ENCODE measurements at places on chromosomes 5 and 9.
A peak's percentile ranks its signal among the peaks of the same experiment; 100 is the strongest.

- no peak for DNase-seq
Measured at GRCh38 chr5:63263411-63263810, 684.8 kb downstream of the LRRC70 start.

GRCh38 chr5:129698661-129699060, 49.2 kb upstream of the MINAR2 start:
- no peak for DNase-seq

DNA sequence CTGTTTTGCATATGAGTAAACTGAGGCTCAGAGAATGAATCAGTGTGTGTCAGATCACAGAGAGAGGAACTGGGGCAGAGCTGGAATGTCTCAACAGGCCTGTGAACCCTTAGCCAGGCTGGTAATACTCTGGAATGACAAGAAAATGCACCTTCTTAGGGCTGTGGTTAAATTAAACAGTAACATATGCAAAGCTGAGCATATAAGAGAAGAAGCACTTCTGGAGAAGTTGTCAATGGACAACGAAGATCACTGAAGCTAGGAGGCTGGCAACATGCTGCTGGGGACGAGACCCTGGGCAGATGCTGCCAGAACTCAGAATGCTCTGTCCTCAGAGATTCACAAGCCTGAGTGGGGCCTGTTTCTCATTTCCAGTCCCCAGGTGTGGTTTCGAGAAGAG, 64.6 kb upstream of the EPB41L4B start:
- no peak for DNase-seq

DNA sequence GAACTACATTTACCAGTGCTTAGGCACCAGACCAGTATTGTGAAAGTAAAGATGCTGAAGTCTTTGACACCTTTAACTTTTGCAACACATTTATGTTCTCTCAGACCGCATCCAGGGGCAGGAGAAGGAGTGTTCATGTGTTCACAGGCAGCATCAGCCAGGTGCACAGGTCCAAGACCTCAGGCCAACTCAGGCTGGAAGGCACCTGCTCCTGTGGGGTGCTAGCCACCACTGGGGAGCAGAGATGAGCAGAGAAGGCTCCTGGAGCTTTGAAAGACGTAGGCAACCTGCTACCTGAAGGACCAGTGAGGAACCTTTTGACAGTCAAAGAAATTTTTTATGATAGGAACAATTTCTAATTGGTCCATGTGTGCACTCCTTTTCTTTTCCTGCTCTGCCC, 35.6 kb downstream of the DAPK1 start:
- DNase-seq: no peak

- no peak for DNase-seq
Measured at GRCh38 chr5:57626703-57627102, 144.1 kb upstream of the ACTBL2 start.

DNA sequence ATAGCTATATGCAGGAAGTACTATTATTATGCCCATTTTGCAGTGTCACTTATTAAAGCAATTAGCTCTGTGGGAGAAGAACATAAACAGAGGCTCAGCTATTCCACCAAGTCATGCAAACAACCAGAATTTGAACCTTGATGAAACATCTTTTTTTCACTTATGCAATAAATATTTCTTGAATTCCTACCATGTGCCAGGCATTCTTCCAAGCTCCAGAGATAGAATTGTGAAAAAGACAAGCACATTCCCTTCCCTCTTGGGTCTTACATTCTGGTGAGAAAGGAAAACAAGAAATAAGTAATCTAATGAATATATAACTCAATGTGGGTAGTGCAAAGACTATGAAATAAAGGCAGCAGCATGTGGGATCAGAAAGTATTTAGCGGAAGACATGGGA, 32.1 kb upstream of the ADRB2 start:
- DNase-seq: no peak

DNA sequence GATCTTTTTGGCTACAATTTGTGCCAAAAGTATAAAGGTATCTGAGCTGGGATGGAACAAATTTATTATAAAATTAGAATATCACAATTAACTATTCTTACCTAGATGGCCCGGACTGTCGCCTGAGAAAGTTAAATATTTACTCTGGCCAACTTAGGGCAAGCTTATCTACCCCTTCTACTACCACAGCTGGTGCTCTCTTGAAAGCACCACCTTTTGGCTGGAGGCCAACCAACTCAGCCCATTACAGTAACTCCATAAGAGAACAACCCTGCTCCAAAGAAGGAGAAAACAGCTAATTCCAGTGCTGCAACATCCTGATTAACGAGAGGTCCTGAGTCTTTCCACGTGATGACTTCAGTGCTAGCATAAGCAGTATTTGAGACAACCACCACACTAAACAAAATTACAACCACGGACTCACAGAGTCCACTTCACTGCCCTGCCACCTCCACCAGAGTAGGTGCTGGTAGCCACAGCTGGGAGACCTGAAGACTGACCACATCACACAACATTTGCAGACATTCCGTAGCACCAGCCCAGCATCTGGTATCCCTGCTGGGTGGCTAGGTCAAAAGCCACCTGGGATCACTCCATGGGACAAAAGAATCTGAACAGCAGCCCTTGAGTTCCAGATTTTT, 43.2 kb downstream of the RGMB start:
- no peak for DNase-seq

DNA sequence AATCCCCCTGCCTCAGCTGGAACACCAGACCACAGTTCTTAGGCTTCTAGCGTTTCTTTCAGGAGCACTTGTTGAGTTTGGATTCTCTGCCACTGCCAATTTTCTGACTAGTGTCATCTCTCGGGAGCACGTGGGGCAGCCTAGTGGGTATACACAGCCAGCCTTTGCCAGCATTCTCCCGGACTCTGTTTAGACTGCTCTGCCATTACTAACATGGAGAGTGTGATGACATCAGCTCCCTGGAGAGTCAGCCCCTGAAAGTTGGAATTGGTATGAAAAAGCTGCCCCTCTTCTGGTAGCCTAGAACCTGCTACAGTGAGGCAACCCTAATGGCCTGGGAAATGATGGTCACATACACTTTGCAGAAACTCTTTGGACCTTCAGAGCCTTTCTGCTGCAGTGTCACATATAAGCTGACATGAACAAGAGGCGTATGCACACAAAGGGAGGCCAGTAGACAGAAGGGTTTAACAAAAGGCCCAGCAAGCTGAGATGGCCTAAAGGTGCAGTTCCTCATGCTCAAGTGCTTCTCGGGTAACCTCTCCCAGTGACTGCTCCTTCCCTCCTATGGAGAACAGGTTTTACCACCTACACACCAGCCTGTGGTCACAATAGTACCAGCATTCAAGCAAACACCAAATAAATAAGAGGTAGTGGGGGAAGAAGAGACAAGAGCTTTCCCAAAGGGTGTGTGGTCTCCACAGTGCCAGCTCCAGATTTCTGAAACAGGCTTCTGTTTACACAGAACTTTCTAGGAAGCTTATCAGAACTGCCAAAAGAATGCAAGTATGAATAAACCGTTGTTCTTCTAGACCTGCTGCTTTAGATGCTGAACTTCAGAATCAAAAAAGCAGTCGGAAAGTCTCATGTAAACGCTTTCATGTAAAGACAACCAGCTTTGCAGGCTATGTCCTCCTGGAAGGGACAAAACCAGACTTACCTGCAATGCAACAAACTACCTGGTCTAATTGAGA, 16.5 kb downstream of the SPACA9 start:
- DNase-seq: no peak

- peak; percentile 34 for DNase-seq
Measured at GRCh38 chr5:172683645-172684471, 42.8 kb downstream of the NEURL1B start.

GRCh38 chr9:114701988-114702387, 20.0 kb upstream of the TEX48 start:
- no peak for DNase-seq

DNA sequence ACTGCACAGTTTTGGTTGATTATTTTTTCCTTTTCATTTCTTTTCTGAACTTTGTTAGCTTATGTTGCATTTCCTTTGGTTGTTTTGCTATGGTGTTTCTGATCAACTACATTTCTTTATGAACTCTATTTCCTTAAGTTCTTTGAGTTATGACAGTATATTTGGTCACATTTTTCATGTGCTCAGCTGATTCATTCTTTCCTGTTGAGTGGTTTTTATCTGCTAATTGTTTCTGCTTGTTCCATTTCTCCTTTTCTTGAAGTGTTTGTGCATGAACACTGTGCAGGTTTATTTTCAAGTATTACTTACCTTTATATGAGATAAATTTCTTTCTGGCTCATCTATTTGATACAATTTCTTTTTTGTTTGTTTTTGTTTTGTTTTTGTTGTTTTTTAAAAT, 50.9 kb upstream of the MACIR start:
- DNase-seq: no peak
